ENCODE measurements at places on chromosomes 2 and 18. TPM values are rescaled to one million over a fixed set of nuclear protein-coding genes. Genes with fewer than 3 reads are reported as not detected.

DNA sequence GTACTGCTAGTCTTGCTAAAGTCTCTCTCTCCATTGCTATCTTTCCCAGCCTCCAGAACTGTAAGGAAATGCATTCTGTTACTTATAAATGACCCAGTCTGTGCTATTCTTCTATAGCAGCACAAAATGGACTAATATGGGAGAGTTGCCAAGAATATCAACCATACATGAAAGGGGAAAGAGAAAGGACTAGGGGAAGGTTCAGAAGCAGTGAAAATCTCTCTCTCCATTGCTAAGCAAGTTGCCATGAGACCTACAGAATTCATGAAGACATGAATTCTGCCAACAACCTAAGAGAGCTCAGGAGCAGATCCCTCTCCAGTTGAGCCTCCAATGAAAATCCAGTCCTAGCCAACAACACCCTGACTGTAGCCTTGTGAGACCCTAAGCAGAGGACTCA, 3.6 kb upstream of the TRABD2A start:
- DNase-seq, result no peak

GRCh38 chr2:158004126-158004764, 97.4 kb upstream of the UPP2 start:
- DNase-seq, result no peak

- DNase-seq, result no peak
Measured at GRCh38 chr18:63317556-63317946, 2.0 kb downstream of the BCL2 start.

Gene VSNL1
- total RNA-seq, result not detected

Gene FBXO15
- total RNA-seq, result 1.3 TPM

Gene TRIM43
- not detected for total RNA-seq

Gene C2orf78
- not detected for total RNA-seq

DNA sequence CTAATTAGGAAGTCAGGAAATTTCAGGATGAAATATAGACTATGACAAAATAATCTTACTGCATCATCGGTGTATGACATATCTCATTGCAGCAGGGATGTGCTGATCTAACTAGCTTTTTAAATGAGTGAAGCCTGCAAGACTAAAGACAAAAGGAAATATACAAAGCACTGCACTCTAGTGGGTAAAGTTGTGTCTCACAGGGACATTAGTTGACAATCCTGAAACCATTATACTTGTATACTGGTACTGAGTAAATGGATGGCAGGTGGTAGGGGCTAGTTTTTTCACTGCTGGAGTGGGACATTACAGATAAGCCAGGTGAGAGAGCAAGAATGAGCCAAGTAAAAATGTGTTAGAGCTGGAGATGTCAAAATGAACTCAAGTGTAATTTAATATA, 317.5 kb upstream of the RAB6C start:
- DNase-seq, result no peak
